ENCODE measurements at places on chromosomes 12 and 14. TPM values are rescaled to one million over a fixed set of nuclear protein-coding genes. Genes with fewer than 3 reads are reported as not detected.

Gene KRT6C
- not detected for total RNA-seq

Gene INTS13
- 63.5 TPM for total RNA-seq

Gene DDN
- under 0.01 TPM for total RNA-seq

Gene PRH1
- 19.5 TPM for total RNA-seq

Gene TAS2R14
- 3.7 TPM for total RNA-seq

Gene TAS2R46
- 2.2 TPM for total RNA-seq

Data from subcutaneous preadipocyte (primary cell).